Upper lobe of left lung (tissue), 6 donors: ENCODE measurements at places on chromosomes 6 and 20.

DNA sequence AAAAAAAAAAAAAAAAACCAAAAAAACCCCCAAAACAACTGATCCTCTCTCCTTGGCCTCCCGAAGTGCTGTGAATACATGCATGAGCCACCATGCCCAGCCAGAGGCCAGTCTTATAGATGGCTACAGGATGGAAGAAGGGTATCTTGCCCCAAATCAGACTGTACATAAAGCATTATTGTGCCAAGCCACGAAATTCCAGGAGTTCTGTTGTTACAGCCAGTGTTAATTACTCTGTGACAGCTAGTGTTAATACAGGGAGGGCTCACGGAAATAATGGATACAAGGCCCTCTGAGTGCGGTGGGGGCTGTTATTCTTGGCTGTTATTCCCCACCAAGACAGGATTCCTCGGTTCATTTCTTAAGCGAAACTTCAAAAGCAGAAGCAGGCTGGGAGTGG lies 1.4 kb upstream of the CLPSL2 start:
- DNase-seq: no peak

DNA sequence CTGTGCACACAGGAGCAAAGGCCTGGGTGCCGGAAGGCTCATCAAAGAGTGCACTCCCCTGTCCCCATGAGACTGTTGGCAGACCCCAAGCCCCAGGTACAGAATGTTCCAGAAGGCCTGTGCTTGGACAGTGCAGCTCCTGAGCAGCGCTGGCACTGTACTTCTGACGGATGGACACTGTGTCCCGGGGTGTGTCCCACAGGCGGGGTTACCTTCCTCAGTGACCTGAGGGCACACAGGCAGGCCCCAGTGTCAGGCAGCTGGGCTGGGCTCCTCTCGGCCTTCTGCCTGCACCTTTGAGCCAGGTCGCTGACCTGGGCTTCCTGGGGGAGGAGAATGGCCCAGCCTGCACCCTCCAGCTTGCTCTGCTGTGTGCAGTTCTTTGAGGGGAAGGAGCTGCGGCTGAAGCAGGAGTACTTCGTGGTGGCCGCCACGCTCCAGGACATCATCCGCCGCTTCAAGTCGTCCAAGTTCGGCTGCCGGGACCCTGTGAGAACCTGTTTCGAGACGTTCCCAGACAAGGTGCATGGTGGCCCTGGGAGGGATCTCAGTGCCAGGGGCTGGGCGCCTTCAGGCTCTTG lies 30.1 kb downstream of the PYGB start:
- DNase-seq: no peak

DNA sequence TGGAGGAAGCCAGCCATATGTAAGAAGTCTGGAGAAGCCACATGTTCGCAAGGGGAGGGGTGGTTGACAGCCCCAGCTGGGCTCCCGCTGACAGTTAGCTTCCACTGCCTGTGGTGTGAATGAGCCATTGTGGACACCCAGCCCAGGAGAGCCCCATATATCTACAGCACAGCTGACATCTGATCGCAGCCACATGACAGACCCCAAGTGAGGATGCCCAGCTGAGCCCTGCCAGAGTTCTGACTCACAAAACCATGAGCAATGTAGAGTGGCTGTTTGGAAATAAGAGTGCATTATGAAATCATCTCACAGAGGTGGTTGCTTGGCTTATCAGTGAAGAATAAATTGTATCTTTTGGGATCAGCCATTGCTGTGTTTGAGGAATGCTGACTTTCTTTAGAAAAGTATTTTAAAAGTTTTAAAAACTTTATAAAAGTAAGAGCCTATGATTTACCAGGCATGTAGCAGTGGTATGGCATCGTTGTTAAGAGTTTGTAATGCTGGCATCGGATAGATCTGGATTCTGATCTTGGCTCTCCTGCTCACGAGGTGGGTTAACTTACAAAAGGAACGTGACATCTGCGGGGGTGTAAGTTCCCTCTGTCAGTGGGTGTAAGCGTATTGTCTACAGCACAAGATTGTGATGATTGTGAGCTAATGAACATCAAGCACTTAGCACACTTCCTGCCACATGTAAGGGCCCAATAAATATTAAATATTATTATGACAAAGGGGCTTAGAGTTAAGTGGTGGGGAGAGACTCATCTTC lies 24.1 kb downstream of the CFAP61 start:
- no peak for DNase-seq

GRCh38 chr20:45290677-45291355 lies 15.8 kb upstream of the RBPJL start:
- DNase-seq: no peak

DNA sequence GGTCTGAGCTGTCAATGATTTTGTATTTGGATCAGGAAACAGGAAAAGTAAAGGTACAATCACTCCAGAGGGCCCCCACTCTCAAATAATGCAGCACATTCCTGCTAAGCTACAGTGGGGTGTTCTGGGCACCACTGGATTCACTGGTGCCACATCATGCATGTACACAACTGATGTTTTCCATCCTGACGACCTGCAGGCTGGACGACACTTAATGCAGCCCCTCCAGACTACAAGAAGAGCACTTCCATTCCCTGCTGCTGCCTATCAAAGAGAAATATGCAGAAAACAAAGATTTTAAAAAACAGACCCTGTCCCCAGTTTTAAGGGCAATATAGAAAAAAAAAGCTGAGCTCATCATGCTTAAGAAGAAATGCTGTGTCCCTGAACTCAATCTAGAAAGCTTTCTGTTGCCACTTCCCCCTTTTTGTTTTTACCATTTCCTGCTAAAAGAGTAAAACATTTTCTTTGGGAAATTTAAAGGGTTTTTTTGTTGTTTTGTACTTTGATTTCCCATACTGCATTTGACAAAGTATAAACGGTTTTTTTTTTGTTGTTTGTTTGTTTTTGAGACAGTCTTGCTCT lies 35.5 kb downstream of the ABHD12 start:
- no peak for DNase-seq

GRCh38 chr6:13378669-13379590 lies 50.6 kb upstream of the TBC1D7 start:
- DNase-seq: no peak

DNA sequence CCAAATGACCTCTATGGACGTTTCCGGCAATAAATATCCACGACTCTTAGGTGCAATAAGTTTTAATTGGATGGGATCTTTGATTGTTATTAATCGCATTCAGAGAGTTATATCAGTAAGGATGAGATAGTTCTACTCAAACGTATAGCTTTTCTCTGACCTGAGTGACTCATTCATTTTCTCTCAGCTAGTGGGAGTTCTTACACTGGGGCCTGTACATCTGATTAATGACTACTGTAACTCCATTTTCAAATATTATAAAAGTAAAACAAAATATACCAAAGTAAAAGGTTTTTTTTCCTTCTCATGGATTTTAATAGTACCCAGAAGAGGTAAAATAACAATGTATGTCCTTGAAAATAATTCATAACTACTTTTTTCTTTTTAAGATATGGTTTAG lies 41.1 kb upstream of the SAMD5 start:
- DNase-seq: no peak
